ENCODE measurements at places on chromosomes 4 and X.
A peak's percentile ranks its signal among the peaks of the same experiment; 100 is the strongest.

DNA sequence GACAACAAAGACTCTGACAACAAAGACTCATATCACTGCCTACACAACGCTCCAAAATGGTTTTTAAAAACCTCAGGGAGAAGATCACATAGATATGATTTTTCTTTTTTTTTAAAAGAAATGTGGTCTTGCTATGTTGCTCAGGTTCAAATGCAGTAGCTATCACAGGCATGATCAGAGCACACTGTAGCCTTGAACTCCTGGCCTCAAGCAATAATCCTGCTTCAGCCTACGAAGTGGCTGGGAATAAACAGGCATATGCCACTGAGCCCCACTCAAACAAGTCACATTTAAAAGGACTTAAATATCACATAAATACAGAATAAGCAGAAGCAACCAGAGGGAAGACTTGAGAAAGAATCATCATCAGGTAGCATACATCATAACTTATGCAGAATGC lies 14.7 kb downstream of the DHX15 start:
- DNase-seq, result no peak

- DNase-seq, result no peak
These were observed 54.6 kb downstream of the CPZ start for GRCh38 chr4:8647094-8647570.

DNA sequence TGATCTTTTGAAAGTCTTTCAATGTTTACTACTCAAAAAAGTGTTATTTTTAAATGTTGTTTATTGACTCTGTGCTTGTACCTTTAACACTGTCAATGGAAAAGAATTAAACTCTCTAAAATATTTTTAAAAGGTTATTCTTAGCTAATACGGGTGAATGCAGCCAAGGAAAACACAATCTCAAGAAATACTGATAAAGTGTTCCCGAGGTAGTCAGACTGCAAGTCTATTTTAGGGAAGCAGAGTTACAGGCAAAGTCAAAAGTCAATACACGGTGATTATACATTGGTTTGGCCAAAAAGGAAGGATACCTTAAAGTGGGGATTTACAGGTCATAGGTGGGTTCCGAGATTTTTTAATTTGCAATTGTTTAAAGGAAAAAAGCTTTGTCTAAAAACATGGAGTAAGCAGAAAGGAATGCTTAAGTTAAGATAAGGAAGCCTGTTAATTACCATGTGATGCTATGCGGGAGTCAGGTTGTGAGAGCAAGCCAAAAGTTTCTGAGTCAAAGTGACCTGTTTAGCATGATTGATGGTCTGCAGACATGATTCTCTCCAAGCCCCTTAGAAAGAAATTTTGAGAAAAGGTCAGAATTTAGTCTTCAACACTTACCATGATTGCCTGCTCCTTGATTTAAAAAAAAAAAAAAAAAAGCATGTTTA lies 288.4 kb downstream of the KLHL4 start:
- no peak for DNase-seq

DNA sequence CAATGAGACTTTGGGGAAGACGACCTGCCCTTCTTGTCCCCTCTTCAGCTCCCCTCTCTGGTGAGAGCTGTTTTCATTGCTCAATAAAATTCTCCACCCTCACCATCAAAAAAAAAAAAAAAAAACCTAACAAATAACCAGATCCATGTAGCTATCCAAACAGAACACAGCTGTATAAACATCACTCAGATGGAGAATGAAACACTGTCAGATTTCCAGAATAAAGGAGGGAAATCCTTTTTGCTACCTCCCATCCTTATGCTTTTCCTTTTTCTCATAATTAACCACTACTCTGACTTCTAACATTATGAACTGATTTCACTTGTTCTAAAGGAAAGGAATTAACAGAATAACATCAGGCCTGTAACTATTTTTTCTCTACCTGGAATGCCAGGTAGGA lies 155.6 kb downstream of the PPP4R3C start:
- DNase-seq, result no peak

GRCh38 chr4:85166318-85166717 lies 199.8 kb upstream of the WDFY3 start:
- no peak for DNase-seq

- DNase-seq, result no peak
These were observed 18.0 kb upstream of the UBA1 start for GRCh38 chrX:47175588-47175980.

- DNase-seq, result no peak
These were observed 207.8 kb downstream of the CBR4 start for GRCh38 chr4:168802222-168802621.

DNA sequence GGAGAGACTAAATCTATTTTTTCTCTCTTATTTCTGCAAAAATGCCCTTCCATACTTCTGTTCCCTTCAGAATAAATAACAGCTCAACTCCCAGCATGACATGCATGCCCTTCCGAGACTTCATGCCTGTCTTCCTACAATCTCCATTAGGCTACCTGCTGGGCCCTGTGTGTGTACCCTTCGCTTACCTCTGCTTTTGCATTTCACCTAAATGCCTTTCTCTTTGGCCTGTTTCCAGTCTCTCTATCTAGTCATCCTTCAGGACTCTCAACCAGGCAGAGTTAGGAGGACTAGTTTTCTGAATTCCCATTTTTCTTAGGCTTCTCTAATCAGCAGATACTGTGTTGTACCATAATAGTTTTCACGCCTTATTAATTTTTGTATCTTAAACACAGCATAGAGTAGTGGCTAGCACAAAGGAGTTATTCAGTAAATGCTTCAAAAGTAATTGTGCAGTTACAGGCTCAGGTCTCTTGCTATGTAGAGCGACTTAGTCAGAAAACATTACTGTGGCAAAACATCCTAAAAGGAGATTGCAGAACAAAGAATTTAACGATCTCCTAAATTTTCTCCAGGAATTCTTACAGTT lies 20.5 kb downstream of the SEPTIN11 start:
- no peak for DNase-seq

DNA sequence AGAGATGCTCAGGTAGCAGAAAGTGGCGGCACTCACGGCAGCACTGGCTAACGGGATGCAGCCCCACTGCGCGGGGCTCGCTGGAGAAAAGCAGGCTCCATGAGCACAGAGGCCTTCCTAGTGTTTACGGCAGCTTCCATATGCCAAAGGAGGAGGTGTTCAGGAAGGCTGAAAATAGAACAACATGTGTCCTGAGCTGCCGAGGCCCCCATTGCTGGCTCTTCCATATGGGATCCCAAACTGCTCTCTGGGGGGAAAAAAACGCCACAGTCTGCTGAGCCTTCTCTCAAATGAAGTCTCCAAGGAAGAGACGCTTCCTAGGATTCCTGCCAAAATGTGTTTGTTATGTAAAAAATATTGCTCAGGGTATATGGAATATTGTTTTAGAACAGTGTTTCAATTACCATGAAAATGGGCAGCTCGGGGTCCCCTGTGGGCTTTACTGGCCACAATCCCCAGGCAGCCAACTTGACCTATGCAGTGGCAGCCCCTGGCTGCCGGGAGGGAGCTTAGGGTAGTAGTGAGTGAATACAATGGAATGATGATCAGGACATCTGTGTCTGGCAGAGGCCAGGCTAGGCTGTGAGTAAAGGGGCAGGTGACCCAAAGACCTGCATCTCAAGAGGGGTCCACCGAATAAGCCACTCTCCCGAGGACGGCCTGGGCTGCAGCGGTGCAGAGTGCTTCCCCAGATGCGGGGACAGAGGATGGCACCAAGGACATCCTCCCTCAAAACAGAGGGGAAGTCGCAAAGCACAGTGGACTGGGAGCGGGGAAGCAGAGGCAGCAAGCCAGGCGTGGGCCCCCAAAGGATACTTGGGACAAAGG lies 170.1 kb downstream of the AFAP1 start:
- no peak for DNase-seq

- no peak for DNase-seq
These were observed 13.1 kb downstream of the HPF1 start for GRCh38 chr4:169744601-169745000.

GRCh38 chr4:25011135-25011866 lies 19.4 kb downstream of the LGI2 start:
- DNase-seq, result no peak

DNA sequence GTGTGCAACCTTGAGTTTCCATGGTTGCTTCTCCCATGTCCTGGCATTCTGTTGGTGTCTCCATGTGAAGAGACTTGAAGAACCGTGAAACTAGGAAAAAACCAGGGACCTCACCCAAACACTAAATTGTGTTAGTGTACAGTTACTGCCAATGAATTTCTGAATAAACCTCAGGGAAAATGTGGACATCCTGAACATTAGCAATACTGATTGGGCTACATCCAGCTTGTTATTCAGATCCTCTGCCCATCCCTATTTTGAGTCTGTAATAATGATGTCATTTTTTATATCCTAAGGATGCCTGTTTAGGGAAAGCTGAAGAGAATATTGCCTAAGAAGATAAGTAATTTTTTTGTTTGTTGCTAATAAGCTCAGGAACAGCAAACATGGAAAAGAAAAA lies 262.7 kb downstream of the TMA16 start:
- DNase-seq, result no peak

- no peak for DNase-seq
These were observed 38.3 kb downstream of the DCTD start for GRCh38 chr4:182878633-182879495.

DNA sequence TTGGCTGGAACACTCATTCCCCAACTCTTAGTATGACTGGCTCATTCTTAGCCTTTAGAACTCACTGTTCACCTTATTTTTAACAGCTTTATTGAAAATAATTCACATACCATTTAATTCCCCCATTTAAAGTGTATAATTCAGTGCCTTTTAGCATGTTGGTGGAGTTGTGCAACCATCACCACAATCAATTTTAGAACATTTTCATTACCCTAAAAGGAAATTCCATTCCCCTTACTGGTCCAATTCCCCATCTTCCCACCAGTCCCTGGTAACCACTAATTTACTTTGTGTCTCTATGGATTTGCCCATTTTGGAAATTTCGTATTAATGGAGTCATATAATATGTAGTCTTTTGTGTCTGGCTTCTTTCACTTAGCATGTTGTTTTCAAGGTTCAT lies 19.7 kb downstream of the NHSL2 start:
- DNase-seq, result no peak

- no peak for DNase-seq
These were observed 80.4 kb downstream of the HS6ST2 start for GRCh38 chrX:132877954-132878536.

DNA sequence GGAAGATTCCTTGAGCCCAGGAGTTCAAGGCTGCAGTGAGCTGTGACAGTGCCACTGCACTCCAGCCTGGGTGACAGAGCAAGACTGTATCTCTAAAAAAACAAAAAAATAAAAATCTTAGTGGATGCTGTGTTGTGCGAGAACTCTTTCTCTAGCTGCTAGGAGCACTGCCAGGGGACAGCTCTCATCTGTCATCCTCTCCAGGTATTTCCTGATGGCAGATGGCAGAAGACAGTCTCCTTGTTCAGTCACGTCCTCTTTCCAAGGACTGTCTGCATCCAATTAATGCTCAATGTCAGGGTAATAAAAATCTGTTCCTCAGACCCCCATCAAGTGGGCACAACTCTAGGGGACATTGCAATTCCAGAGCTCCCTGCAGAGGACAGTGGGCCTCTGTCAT lies 29.2 kb downstream of the PPM1K start:
- no peak for DNase-seq

DNA sequence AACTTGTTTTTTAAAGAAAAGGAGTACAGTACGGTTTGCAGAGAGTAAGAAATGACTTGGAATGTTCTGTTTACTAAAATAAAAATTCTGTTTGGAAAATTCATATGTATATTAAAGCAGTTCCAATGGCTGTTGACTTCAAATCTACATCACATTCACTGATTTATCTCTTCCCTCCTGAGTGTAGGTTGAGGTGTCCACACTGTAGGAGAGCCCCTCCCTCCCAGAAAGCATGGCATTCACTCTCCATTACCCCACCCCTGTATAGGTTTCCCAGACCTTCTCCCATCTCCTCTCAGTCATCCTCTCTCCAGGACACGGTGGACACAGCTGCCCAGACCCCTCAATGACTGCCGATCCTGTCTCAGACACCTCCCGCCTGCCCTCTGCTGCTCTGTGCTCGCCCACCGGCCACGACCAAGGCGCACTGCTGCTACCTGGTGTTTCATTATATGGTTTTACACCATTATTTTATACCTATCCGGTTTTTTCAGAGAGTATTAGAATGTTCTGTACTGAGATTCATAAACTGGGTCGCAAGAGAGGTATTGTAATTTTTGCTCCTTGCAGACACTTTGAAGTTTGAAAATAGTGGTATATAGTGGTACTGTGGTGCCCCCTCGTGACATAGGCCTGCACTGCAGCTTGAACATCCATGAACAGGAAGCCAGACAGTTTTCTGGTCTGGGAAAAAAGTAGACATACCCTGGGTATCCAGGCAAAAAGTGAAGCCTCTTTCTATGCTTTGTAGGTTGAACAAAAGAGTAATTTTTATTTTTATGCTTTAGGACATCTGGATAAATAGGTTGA lies 38.8 kb upstream of the BEX4 start:
- peak; percentile 59 for DNase-seq

DNA sequence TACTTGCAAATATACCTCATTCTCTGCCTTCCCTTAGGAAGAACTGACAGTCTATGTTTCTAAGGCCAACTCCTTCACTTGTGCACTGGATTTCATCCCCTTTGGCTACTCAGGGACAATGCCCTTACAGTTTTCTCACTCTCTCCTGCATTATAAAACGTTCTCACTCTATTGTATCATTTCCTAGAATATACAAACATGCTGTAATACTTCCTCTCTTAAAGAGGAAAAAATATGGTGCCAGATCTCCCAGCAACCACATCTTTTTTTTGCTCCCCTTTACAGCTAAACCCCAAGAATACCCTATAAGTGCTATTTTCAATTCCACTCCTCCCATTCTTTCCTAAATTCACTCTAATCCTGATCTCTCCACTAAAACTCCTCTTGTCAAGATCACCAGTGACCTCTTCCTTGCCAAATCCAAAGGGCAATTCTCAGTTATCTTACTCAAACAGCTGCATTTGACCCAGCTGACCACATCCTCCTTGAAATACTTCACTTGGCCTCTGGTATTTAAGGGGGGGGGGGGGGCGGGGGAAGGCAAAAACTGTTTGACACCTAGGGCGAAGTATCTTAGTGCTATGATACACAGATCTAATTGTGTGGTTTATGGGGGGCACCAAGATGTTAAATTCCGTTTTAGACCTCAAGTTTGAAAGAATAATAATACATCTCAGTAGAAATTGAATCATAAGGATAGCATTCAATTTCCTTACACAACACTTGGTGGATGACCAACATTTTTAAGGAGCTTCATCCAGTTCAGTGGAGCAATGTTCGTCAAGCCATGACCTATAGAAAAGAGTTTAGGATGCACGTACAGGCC lies 1.6 kb downstream of the RCHY1 start:
- DNase-seq, result no peak

- no peak for DNase-seq
These were observed 1052.5 kb upstream of the LCORL start for GRCh38 chr4:19074036-19074435.

- no peak for DNase-seq
These were observed 773 bp upstream of the ZNF827 start for GRCh38 chr4:145939441-145939750.

GRCh38 chrX:16979226-16979625 lies 32.8 kb downstream of the REPS2 start:
- no peak for DNase-seq

GRCh38 chr4:105150503-105150902 lies 3.8 kb downstream of the TET2 start:
- DNase-seq, result no peak
